ENCODE measurements at places on chromosomes 11 and 22. TPM values are rescaled to one million over a fixed set of nuclear protein-coding genes. Genes with fewer than 3 reads are reported as not detected.

DNA sequence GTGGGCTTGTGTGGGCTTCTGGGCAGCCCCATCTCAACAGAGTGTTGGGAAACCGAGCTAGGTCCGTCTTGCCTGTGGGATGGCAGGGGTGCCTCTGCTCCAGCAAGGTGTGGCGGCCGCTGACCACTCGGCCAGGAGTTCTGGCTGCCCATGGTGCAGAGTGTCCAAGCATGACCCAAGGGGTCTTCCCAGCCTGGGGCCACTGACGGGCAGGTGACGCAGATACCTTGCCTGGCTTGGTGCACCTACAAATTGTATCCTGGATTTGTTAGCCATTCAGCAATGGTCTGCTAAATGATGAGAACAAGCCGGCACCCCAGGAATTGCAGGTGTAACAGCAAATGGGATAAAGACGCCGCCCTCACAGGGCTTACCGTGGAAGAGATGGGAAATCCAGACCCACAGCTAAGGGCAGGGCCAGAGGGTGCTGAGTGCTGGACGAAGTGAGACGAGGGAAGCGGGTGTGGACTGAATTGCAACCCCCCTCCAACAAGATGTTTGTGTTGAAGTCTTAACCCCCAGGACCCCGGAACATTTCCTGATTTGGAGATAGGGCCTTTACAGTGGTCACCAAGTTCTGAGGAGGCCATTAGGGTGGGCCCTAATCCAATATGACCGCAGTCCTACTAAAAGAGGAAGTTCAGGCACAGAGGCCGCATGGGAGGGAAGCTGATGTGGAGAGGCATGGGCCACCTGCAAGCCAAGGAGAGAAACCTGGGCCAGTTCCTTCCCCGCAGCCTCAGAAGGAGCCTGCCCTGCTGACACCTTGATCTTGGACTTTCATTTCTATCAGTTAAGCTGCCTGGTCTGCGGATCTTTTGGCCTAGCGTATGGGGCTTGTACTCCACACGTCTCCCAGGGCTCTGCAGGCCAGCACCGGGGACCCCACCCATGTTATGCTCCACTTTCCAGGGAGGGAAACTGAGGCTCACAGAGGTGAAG, 45.2 kb upstream of the LINC01488 start:
- no peaks in the 10 kb centered on the region for H3K36me3 ChIP-seq
- H3K27me3 ChIP-seq: peaks cover 16% of the 10 kb centered on the region
- no peak overlapping the region for H3K27ac ChIP-seq
- no peak for ATAC-seq
- H3K4me1 ChIP-seq: no peaks in the 10 kb centered on the region
- H3K4me3 ChIP-seq: no peak overlapping the region

DNA sequence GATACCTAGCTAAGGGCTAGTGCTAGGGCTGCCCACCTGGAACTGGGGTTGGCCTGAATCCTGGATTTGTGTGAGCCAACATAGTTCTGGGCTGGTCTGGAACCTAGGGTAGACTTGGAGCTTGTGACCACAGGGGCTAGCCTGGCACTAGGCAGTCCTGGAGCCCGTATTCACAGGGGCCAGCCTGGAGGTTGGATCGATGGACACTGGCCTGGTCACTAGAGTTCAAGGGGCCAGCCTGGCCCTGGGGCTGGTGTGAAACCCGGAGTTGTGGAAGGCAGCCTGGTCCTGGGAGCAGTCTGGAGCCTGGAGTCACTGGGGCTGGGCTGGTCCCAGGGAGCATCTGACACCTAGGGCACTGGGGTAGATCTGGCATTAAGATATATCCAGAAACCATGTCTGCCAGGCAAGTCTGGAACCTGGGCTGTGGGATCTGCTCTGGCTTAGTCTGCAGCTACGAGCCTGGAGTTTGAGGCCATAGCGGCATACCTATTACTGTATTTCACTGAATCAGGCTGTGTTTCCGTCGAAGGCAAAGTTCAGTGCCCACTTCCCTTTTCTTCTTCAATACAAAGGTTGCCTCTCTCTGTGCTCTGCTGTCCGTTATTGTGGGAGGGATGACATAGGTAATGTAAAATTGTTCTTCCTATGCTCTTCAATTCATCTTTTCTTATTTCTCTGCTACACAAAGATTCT, 9.1 kb upstream of the GLYATL1B start:
- no peaks in the 10 kb centered on the region for H3K4me1 ChIP-seq
- no peaks in the 10 kb centered on the region for H3K36me3 ChIP-seq
- ATAC-seq: no peak
- H3K27me3 ChIP-seq: peaks cover 35% of the 10 kb centered on the region
- H3K4me3 ChIP-seq: no peak overlapping the region

GRCh38 chr11:132158091-132158490, 787.7 kb downstream of the NTM start:
- H3K27me3 ChIP-seq: no peaks in the 10 kb centered on the region
- no peaks in the 10 kb centered on the region for H3K4me1 ChIP-seq
- no peak overlapping the region for H3K27ac ChIP-seq
- ATAC-seq: no peak
- no peak overlapping the region for H3K4me3 ChIP-seq
- H3K36me3 ChIP-seq: no peaks in the 10 kb centered on the region

DNA sequence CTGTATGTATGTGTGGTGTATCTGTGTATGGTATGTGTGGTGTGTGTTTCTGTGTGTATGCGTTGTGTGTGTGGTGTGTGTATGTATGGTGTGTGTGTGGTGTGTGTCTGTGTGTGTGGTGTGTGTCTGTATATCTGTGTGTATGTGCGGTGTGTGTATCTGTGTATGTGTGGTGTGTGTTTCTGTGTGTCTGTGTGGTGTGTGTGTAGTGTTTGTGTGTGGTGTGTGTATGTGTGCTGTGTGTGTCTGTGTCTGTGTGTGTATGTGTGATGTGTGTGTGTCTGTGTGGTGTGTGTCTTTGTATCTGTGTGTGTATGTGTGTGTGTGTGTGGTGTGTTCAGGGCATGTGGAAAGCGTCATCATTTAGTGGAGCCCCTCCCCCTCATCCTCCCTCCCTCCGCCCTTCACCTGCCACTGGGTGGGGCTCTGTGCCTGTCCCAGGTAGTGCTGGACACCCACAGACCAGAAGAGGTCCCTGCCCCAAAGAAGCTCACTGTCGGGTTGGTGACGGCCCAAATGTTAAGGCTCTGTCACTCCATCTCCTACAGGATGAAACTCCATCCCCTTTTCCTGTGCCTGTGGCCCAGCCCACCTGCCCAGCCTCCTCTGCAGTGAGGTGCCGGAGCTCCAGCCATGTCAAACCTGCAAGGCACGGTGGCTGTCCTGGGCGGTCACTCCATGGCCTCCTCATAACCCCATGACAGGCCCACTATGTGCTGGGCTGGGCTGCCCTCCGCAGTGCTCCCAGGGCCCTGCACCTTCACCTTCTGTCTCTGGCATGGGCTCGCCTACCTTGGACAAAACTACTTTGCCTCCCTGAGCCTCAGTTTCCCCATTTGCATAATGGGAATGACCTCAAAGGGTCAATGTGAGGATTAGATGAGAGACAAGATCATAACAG, 23.4 kb upstream of the SHISAL1 start:
- no peaks in the 10 kb centered on the region for H3K36me3 ChIP-seq
- no peak overlapping the region for H3K4me3 ChIP-seq
- H3K27me3 ChIP-seq: peaks cover 5% of the 10 kb centered on the region
- ATAC-seq: peak; percentile 50
- no peaks in the 10 kb centered on the region for H3K4me1 ChIP-seq
- H3K27ac ChIP-seq: no peak overlapping the region

GRCh38 chr11:75023446-75024067, 34.8 kb downstream of the NEU3 start:
- no peak overlapping the region for H3K27ac ChIP-seq
- no peak for ATAC-seq
- no peak overlapping the region for H3K4me3 ChIP-seq
- no peaks in the 10 kb centered on the region for H3K36me3 ChIP-seq
- H3K4me1 ChIP-seq: no peaks in the 10 kb centered on the region
- H3K27me3 ChIP-seq: no peaks in the 10 kb centered on the region

- no peak for ATAC-seq
- no peak overlapping the region for H3K4me3 ChIP-seq
- no peaks in the 10 kb centered on the region for H3K4me1 ChIP-seq
- H3K27me3 ChIP-seq: no peaks in the 10 kb centered on the region
- H3K27ac ChIP-seq: no peak overlapping the region
- H3K36me3 ChIP-seq: no peaks in the 10 kb centered on the region
Observed at GRCh38 chr11:81278991-81279390, 1454.7 kb downstream of the FAM181B start.

DNA sequence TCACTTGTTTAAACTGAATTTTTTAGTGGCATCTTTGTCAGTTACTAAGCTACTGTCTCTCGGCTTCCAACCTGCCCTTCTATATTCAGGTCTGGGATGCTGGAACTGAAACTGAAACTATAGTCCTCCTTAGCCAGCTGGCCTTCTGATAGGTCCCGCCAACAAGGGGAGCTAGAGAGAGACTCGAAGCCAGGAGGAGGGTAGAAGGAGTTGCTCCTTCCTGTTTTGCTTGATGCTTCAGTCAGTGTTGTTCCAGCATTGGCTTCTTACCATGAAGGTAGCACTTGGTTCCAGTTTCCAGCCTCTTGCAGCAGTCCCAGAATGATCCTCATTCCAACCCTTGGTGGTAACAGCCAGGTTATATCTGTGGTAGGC, 32.9 kb upstream of the HORMAD2 start:
- ATAC-seq: peak; percentile 35
- H3K36me3 ChIP-seq: no peaks in the 10 kb centered on the region
- H3K27ac ChIP-seq: peak overlapping the region; percentile 49
- H3K4me3 ChIP-seq: no peak overlapping the region

GRCh38 chr11:86559311-86559945, 113.0 kb downstream of the ME3 start:
- no peak for ATAC-seq
- no peak overlapping the region for H3K4me3 ChIP-seq
- no peaks in the 10 kb centered on the region for H3K27me3 ChIP-seq
- no peaks in the 10 kb centered on the region for H3K36me3 ChIP-seq

DNA sequence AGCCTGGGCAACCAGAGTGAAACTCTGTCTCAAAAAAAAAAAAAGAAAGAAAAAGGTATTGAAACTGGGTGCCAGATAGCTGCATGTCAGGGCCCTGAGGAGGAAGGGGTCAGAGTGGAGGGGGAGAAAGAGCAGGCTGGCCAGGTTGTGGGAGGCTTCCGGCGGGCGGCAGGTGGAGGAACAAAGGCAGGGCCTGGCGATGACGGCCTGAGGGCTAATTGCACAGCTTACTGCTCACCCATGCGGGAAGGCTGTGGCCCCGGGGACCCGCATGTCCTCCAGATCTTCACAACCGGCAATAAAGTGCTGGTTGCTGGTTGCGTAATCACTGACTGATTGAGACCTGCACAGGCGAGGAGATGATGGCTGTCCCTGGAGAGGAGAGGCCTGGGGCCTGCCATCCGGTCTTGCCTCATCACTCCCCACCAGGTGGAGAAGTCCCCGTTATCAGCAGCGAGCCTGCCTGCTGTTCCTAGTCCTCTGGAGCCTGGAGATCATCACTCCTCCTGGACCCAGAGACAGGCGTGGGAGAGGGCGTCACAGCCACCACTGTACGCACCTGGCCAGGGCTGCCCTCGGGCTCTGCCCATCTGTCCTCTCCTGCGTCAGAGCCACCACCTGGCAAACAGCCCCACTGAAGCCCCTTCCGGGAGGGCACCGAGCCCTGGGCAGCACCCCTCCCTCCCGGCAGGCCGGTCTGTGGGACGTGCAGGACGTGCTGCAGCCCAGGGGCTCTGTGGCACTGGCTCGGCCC, 18.7 kb downstream of the H19 start:
- no peaks in the 10 kb centered on the region for H3K4me1 ChIP-seq
- H3K4me3 ChIP-seq: no peak overlapping the region
- ATAC-seq: no peak
- H3K27ac ChIP-seq: no peak overlapping the region
- no peaks in the 10 kb centered on the region for H3K27me3 ChIP-seq

DNA sequence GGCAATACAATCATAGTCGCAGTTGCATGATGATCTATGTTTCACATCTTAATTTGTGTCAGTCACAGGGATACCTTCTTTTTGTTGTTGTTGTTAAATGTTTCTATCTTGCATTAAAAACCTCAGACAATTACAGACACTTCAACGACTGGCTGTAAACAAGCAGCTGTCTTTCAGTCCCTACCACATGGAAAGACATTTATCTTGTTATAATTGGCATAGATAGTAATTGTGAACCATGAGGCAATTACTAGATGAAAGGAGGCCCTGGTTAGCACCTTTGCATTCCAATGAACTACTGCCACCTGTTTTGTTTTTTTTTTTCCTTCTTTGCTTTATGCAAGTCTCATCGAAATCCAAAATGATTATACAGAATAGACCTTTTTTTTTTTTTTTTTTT, 416.8 kb downstream of the LRRC4C start:
- H3K27ac ChIP-seq: no peak overlapping the region
- ATAC-seq: no peak
- H3K36me3 ChIP-seq: no peaks in the 10 kb centered on the region
- H3K4me3 ChIP-seq: no peak overlapping the region
- H3K27me3 ChIP-seq: no peaks in the 10 kb centered on the region

GRCh38 chr22:39932166-39932565, 28.0 kb upstream of the TMA7B start:
- ATAC-seq: no peak
- no peak overlapping the region for H3K4me3 ChIP-seq
- peaks cover 47% of the 10 kb centered on the region for H3K4me1 ChIP-seq
- peaks cover 10% of the 10 kb centered on the region for H3K36me3 ChIP-seq

GRCh38 chr11:126884594-126884993, 116.0 kb downstream of the KIRREL3 start:
- no peaks in the 10 kb centered on the region for H3K27me3 ChIP-seq
- ATAC-seq: no peak
- H3K27ac ChIP-seq: no peak overlapping the region
- H3K4me1 ChIP-seq: no peaks in the 10 kb centered on the region

- H3K36me3 ChIP-seq: peaks cover 6% of the 10 kb centered on the region
- no peak overlapping the region for H3K4me3 ChIP-seq
- no peak for ATAC-seq
- peaks cover 53% of the 10 kb centered on the region for H3K27me3 ChIP-seq
Observed at GRCh38 chr22:17366830-17367229, 2.4 kb upstream of the CECR2 start.

DNA sequence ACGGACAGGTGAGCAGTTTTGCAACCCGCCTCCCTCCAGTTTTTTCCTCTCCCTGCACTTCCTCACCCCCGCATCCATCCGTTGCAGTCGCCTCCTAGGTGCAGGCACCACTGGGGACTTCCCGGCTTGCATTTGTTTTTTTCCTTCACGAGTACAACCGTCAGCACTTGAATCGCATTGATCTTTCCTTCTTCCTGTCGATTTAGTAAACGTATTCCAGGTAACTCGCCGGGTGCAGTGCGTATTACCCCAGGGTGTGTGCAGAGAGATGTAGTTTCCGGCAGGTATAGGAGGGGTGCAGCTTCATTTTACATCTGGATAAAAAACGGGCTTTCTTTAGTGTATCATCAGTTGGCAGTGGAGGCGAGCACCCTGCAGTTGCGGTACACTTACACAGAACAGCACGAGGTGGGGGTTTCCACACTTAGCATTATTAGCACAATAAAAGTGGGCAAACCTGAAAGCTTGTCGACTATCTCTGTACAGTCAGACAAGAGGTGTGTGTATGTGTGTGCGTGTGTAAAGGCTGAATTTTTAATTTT, at the start of gene SORL1-AS1:
SORL1-AS1 (minus strand) TSS at position 359 of the 542 bp plus-strand sequence.
- no peaks in the 10 kb centered on the region for H3K27me3 ChIP-seq
- H3K4me3 ChIP-seq: peak within 1 kb of the TSS; percentile 92
- H3K4me1 ChIP-seq: peaks cover 65% of the 10 kb centered on the region

Gene SAA1
- not detected for total RNA-seq

Gene GAL
- 0.66 TPM for total RNA-seq

Gene TMEM225
- not detected for total RNA-seq

Gene DENND6B
- 3.2 TPM for total RNA-seq
